Chondrocyte (in vitro differentiated cells): ENCODE measurements at places on chromosomes 4 and X.

DNA sequence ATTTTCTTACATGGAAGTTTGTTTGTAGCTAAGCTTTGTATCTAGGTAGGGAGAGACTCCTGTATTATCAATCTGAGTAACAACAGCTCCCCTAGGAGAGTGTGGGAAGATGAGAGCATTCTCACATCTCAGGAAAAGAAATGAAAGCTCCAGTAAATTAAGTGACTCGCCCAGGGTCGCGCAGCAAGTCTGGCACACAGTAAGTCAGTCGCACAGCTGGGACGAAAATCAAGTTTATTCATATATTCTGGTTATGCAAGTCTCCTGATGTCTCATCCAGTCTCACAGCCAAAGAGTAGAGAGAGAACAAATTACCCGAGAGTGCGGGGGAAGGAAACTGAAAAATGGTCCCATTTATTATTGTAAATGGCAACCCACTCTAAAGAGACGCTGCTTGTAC, 216.1 kb downstream of the STK32B start:
- DNase-seq: no peak
- no peaks in the 10 kb centered on the region for H3K36me3 ChIP-seq
- no peak overlapping the region for H3K4me3 ChIP-seq
- H3K27me3 ChIP-seq: no peaks in the 10 kb centered on the region
- H3K27ac ChIP-seq: no peak overlapping the region

DNA sequence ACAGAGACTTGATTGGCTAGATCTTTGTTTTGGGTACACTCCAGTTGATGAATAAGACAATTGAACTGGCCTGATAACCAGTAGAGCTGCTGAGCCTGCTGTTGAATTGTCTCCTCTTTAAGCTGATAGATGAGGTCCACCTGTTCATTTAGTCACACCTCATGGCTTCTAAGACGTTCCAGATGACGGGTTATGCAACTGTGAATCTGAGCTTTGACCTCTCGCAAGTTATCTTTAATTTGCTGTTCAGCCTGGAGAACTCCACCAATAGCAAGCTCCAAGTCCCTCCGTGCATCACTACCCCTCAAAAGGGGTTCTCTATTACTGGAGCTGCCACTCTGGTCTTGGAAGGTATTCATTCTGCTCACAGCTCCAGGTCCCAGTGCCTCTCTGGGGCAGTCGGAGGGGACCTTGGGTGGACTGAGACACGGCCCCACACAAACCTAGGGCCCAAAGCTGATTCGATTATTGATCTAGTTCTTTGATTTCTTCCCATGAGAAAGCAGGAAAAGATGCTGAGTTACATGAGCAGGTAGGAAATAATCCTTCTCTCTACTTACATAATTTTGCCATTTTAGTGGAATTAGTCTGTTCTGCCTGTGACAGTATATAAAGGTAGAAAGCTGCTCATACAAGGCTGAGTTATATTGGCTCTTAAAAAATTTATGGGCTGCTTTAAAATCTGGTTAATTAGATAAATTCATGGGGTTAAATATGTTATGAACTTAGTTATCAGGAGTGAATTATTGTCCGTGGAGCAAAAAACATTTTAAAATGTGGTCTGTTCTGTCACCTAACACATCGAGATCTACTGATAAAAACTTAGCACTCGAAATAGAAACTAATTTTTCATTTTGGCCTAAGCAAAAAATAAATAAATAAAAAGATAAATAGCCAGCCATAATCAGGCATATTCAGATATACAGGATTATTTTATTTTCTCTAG, 6.8 kb downstream of the MMAA start:
- H3K27me3 ChIP-seq: no peaks in the 10 kb centered on the region
- H3K4me3 ChIP-seq: no peak overlapping the region
- no peak for DNase-seq
- H3K27ac ChIP-seq: no peak overlapping the region

- no peaks in the 10 kb centered on the region for H3K36me3 ChIP-seq
- H3K4me1 ChIP-seq: no peaks in the 10 kb centered on the region
- H3K27ac ChIP-seq: no peak overlapping the region
- H3K27me3 ChIP-seq: peaks cover 10% of the 10 kb centered on the region
Measured at GRCh38 chr4:37430718-37431416, 186.3 kb downstream of the NWD2 start.

DNA sequence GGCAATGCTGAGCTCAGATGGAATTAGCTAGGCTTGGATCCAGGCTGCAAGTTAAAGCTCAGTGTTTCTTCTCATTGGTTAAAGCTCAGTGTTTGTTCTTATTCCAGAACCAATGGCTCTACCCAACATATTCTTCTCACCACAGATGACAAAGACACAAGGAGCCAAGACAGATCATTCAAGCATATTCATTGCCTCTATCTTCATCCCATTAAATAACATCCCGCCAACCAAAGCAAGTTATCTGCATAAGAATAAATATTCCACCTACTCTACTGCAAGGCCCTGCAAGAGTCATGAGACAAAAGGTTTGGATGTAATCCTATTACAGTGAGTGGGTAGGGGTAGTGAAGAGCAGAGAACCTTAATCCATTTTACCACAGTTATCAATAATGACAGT, 766.5 kb downstream of the C4orf33 start:
- H3K27ac ChIP-seq: no peak overlapping the region
- H3K36me3 ChIP-seq: no peaks in the 10 kb centered on the region
- H3K4me3 ChIP-seq: no peak overlapping the region
- no peaks in the 10 kb centered on the region for H3K4me1 ChIP-seq
- no peaks in the 10 kb centered on the region for H3K27me3 ChIP-seq

DNA sequence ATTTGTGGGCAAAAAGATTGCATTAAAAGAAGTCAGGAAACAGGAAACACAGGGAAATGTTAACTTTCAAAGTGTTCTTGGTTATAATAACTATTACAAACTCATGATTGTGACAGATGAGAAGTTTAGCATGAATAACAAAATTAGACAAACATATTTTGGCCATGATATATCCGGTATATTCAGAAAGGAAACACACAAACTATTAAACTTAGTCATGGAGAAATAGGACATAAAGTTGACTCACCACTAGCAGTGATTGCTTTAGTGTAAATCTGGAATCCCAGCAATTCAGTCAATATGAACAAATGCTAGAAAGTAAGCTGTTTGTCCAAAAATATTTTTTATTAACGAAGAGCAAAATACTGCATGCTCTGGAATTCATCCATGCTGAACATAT, 1299.9 kb downstream of the C4orf33 start:
- no peak overlapping the region for H3K4me3 ChIP-seq
- H3K36me3 ChIP-seq: peaks cover 1% of the 10 kb centered on the region
- peaks cover 21% of the 10 kb centered on the region for H3K4me1 ChIP-seq
- no peak for DNase-seq
- no peaks in the 10 kb centered on the region for H3K27me3 ChIP-seq

DNA sequence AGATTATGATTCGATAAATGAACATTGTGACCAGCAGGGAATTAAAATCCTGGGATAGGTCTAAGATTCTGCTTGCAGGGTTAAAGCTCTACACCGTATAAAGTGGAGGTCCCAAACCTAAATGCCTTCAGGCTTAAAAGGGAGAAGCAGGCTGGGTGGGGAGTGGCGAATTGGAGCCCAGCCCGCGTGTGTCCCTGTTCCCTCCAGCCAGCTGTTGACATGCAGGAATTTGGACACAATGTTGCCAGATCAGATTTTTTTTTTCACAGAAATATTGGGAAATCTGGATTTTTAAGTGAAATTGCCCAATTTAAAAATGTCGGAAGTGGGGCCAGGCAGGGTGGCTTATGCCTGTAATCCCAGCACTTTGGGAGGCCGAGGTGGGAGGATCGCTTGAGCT, 60.5 kb downstream of the ELF4 start:
- DNase-seq: no peak
- no peaks in the 10 kb centered on the region for H3K27me3 ChIP-seq
- no peak overlapping the region for H3K4me3 ChIP-seq
- no peak overlapping the region for H3K27ac ChIP-seq

- peaks cover 4% of the 10 kb centered on the region for H3K4me1 ChIP-seq
- H3K4me3 ChIP-seq: no peak overlapping the region
- H3K36me3 ChIP-seq: no peaks in the 10 kb centered on the region
- no peak for DNase-seq
- H3K27me3 ChIP-seq: no peaks in the 10 kb centered on the region
- H3K27ac ChIP-seq: no peak overlapping the region
Measured at GRCh38 chr4:41281038-41281634, 24.4 kb downstream of the UCHL1 start.

- peaks cover 2% of the 10 kb centered on the region for H3K36me3 ChIP-seq
- peaks cover 15% of the 10 kb centered on the region for H3K4me1 ChIP-seq
- H3K4me3 ChIP-seq: no peak overlapping the region
- H3K27me3 ChIP-seq: no peaks in the 10 kb centered on the region
- DNase-seq: no peak
- H3K27ac ChIP-seq: no peak overlapping the region
Measured at GRCh38 chrX:40971736-40972135, 113.5 kb upstream of the USP9X start.

GRCh38 chrX:28391528-28391927, 195.7 kb upstream of the IL1RAPL1 start:
- no peaks in the 10 kb centered on the region for H3K27me3 ChIP-seq
- no peaks in the 10 kb centered on the region for H3K4me1 ChIP-seq
- H3K4me3 ChIP-seq: no peak overlapping the region

- no peak for DNase-seq
- H3K36me3 ChIP-seq: peaks cover 3% of the 10 kb centered on the region
- no peak overlapping the region for H3K27ac ChIP-seq
- peaks cover 37% of the 10 kb centered on the region for H3K4me1 ChIP-seq
- no peaks in the 10 kb centered on the region for H3K27me3 ChIP-seq
- no peak overlapping the region for H3K4me3 ChIP-seq
Measured at GRCh38 chr4:122661176-122662160, 40.6 kb upstream of the IL21 start.

DNA sequence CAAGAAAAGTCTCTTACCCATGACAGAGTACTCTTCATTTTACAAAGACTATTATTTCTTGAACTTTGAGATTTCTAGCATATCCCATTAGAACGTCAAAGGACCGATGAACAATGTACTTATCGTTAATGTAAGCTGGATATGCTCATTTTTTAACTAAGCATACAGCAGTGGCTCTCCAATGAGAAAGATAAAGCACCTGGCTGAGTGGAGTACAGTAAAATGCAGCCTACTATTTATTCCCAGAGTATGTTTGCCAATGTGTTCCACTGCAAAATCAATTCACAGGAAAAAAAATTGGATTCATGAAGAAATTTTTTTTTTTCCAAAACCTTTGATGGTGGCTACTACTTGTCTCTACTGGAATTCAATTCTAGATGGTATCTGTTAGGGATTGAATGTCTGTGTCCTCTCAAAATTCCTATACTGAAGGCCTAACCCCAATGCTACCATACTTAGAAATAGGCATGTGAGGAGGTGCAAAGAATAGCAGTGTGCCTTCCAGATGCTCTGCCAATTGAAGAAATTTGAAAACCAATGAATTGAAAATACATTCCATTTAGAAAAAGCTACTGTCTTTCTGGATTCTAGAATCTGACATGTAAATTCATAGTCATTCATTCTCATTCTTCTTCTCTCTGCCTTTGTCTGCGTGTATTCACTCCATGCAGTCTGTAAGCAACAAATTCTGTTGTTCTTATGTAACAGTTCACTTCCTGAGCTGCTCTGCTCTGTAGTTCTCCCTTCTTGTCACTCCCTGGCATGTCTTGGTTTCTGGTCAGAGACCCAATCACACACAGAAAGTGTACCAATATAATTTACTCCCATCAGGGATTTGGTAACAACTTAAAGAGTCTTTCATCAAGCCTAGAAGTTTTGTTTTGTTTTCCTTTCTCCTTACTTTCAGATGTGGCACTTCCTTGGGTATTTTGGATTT, 61.4 kb downstream of the PAPSS1 start:
- no peaks in the 10 kb centered on the region for H3K27me3 ChIP-seq
- peaks cover 11% of the 10 kb centered on the region for H3K36me3 ChIP-seq
- H3K4me3 ChIP-seq: no peak overlapping the region
- peaks cover 18% of the 10 kb centered on the region for H3K4me1 ChIP-seq

DNA sequence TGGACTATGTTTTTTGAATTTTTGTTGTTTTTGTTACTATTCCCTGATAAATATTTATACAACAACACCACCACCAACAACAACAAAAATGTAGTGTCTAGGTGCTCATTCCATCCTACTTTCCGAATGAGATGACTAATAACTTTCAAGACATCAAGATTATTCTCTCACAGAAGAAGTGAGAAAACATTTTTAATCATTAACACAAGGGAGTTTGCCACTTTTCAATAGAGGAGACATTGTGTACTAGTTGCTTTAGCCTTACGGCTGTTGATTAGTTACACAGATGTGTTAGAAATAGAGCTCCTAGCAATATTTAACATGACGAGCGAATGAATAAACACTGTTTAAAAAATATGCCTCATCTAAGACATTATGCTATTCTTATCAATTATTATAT, 898.8 kb downstream of the C4orf33 start:
- H3K27ac ChIP-seq: no peak overlapping the region
- H3K36me3 ChIP-seq: no peaks in the 10 kb centered on the region
- no peak for DNase-seq

GRCh38 chrX:106672527-106672926, 54.0 kb upstream of the RNF128 start:
- no peaks in the 10 kb centered on the region for H3K27me3 ChIP-seq
- no peak for DNase-seq
- no peaks in the 10 kb centered on the region for H3K4me1 ChIP-seq
- no peak overlapping the region for H3K27ac ChIP-seq
- H3K4me3 ChIP-seq: no peak overlapping the region

GRCh38 chr4:152488246-152488645, 47.6 kb downstream of the FBXW7 start:
- H3K4me1 ChIP-seq: peaks cover 26% of the 10 kb centered on the region
- no peak for DNase-seq
- no peaks in the 10 kb centered on the region for H3K27me3 ChIP-seq
- H3K27ac ChIP-seq: no peak overlapping the region
- H3K4me3 ChIP-seq: no peak overlapping the region

GRCh38 chrX:31319586-31319985, 247.7 kb upstream of the FTHL17 start:
- peaks cover 67% of the 10 kb centered on the region for H3K4me1 ChIP-seq
- H3K27me3 ChIP-seq: no peaks in the 10 kb centered on the region
- DNase-seq: no peak
- no peaks in the 10 kb centered on the region for H3K36me3 ChIP-seq
- peak overlapping the region; percentile 63 for H3K27ac ChIP-seq
- H3K4me3 ChIP-seq: no peak overlapping the region

DNA sequence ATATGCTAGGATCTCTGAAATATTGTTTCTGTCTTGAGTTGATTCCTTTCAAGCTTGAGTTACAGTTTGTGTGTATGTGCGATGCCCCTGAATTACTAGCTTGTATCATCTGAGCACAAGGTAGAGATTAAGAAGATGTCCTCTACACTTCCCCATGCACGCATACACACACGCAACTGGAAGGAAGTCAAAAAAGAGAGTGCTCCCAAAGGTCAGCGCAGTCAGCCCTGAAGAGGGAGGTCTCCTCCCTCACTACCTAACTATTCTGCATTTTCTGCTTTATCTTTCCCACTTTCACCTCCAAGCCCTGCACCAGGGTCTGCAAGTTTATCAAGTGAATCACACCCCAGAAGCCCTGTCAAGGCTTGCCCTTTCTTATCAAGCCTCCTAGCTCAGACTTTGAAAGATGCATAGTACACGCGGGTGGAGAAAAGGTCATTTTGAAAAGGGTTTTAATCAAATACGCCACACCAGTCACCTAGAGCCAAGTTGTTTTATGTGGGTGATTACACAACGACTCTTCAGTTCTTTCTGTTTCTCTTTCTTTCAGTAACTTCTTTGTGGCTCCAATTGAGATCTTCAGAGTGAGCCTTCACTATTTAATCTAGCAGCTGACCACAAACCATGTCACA, 127.7 kb downstream of the ASB9 start:
- no peaks in the 10 kb centered on the region for H3K4me1 ChIP-seq
- no peak overlapping the region for H3K27ac ChIP-seq
- no peak for DNase-seq
- H3K27me3 ChIP-seq: peaks cover 3% of the 10 kb centered on the region
- no peaks in the 10 kb centered on the region for H3K36me3 ChIP-seq

GRCh38 chr4:119540249-119540648, 88.4 kb downstream of the PDE5A start:
- H3K27ac ChIP-seq: no peak overlapping the region
- DNase-seq: no peak
- no peaks in the 10 kb centered on the region for H3K27me3 ChIP-seq
- peaks cover 10% of the 10 kb centered on the region for H3K4me1 ChIP-seq
